ENCODE measurements at places on chromosomes 13 and 19.

DNA sequence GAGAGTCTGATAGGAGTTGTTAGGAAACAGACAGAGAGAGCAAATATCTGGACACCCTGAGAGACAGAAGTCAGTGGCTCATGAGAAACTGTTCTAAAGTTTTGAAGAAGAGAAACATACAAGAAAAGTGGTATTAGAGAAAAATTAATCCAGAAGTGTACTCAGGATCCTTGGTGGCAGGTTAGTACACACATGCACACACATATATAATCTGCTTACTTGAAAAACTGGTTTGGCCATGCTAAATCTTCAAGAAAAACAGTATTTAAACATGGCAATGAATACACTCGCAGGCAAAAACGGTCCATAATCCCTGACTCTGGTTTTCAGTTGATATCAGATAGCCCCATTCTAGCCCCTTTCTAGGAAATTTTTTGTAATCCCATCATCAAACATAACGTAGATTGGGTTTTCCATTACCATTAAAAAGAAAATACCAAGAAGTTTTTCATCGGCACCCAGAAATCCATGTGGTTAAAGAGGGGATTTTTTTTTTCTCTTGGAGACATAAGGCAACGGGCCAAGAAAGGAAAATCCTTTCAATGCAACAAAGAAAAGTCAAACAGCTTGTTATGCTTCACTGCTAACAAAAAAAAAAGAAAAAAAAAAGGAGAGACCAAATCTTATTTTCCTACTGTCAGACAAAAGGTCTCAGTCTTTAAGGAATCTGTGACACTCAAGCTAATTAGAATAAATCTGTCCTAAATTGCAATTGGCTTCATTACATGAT, 178.0 kb upstream of the MIR17HG start:
- DNase-seq, result no peak

DNA sequence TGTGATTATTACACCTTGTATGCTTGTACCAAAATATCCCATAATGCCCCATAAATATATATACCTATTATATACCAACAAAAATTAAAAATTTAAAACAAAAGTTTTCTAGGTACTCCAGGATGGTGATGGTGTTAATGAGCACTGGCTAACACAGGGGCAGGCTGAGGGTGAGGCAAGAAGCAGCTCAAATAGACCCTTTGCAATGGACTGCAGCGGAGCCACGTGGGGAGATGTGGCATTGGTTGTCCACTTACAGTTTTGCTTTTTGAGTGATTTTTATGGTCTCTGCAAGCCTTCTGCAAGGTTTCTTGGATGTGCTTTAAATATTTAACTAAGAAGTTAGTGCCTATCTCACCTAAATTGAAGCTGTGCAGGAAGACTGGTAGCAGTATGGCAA, 132.9 kb downstream of the RAP2A start:
- no peak for DNase-seq

- DNase-seq, result no peak
These were observed 20.7 kb downstream of the RFC3 start for GRCh38 chr13:33838647-33839046.

GRCh38 chr13:28623782-28624706, 34.9 kb upstream of the POMP start:
- DNase-seq, result no peak

DNA sequence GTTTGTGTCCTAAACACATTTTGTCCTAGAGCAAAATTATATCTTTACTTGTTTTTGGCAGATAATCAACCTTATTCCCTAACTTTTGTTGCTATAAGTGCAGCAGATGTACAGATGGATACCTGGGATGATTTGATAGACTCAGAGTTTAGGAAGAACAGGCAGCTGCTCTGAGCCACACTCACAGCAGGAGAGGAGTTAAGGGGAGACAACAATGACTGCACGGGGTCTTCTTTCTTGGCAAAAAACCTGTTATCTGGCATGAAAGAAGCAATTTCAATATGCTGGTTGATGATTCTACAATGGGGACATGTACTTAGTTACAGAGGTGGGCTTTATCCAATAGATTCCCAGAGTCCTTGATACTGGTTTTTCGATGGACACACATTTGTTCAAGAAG, 258.9 kb upstream of the PCDH9 start:
- no peak for DNase-seq

DNA sequence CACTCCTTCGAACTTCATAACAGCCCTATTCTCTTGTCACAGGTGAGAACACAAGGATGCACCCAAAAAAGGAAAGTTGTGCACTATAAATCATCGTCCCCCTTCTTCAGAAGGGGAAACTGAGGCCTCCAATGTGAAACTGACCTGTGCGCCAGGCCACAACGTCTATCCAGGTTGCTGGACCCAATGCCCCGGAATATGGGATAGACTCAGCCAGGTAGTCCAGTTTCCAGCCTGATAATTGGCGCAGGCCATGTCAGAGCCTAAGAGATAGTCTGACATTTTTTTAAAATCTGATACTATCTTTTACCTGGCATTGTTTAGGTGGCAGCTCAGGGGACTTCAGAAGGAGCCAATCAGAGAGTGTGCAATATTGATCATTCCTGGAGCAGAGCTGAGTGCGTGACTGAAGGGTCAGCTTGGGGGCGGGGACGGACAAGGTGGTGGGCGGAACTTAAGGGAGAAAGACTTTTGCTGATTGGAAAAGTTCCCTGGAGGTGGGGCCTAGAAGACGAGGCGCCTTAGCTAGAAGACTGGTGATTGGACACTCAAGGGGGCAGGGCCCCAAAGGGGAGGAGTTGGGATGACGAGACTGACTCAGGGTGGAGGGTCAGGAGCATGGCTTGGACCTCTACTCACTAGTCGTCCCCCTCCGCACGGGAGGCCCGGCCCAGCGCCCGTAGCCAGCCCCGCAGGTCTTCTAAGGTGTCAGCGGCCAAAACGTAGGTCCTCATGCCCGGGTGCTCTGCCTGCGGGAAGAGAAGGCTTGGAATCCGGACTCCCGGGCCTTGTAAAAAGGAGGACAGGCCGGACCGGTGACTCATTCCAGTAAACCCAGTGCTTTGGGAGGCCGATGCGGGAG, 8.5 kb downstream of the PLEKHA4 start:
- peak; percentile 48 for DNase-seq

DNA sequence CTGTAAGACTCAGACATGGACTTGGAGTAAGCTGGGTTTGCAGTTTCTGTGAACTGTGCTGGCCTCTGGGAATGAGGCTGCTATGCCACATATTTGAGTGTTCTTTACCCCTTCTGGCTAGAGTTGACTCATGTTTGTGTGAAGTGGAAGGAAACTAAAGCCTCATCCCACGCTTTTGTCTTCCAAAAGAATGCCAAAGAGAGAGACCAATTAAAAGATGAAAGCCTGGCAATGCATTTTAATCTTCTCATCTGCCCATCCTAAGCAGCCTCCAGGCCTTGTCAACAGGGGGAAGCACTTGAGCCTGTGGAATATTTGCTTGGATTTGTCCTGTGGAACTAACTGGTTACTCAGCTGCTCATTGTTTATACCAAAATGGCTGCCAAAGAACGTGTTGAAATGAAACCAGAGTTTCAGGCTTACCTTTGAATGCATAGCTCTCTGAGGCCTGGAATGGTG, 49.1 kb downstream of the LMO7 start:
- DNase-seq, result no peak

GRCh38 chr19:873084-873483, 13.6 kb downstream of the CFD start:
- DNase-seq, result peak; percentile 73

- no peak for DNase-seq
These were observed 13.3 kb downstream of the CDC16 start for GRCh38 chr13:114248011-114248410.

- DNase-seq, result no peak
These were observed 21.8 kb downstream of the NAA16 start for GRCh38 chr13:41332829-41333228.

DNA sequence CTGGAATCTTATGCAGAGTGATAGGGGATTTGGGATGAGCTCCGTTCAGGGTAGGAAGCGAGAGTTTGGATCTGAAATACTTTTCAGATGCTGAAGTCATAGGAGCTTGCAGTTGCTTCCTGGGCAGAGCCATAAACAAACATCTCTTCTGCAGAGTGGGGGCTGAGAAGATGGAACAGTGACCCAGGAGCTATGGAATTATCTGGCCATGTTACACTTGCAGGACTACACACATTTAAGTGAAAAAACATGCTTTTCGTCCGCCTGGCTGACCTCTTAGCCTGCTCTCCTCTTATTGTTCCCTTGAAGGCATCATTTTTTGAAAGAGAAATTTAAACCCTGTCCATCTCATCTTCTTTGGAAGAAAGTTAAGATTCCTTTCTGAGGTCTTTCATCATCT, 40.7 kb downstream of the PSG11 start:
- no peak for DNase-seq

DNA sequence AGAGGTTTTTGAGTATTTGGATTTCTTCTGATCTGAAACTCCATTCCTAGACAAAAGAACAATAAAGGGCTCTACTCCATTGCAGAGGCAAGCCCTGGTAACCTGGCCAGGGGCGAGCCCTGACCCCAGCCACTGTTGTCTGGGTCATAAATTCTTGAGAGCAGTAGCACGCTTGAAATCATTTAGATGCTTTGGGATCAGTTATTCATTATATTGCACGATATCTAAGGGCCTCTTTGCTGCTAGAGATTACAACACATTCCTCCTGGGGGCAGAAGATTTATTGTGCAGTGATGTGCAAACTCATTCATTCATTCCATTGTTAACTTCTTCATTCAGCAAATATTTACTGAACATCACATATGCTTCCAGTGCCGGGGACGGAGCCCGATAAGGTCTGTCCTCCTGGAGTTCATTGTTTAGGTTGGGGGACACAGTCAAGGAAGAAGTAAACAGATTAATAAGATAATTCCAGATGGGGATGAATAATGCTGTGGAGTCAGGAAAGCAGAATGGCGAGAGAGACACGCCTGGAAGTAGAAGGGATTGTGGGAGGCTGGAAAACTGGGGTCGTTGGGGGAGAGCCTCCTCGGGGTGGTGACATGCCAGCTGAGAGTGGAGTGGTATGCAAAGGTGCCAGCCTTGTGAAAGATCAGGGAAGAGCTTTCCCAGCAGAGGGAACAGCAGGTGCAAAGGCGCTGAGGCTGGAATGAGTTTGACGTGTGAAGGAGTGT, 34.9 kb downstream of the SIPA1L3 start:
- no peak for DNase-seq

- peak; percentile 15 for DNase-seq
These were observed 27.9 kb downstream of the FAM124A start for GRCh38 chr13:51249770-51250741.

GRCh38 chr13:24052547-24053518, 107.7 kb upstream of the SPATA13 start:
- DNase-seq, result peak; percentile 37

GRCh38 chr13:114047358-114047881, 73.5 kb upstream of the C13orf46 start:
- DNase-seq, result no peak

GRCh38 chr13:27038323-27038722, 133.3 kb downstream of the USP12 start:
- no peak for DNase-seq

GRCh38 chr13:56015919-56016318, 1124.8 kb upstream of the PRR20A start:
- DNase-seq, result no peak

GRCh38 chr19:46866407-46867136, 5.8 kb downstream of the ARHGAP35 start:
- DNase-seq, result no peak

- DNase-seq, result no peak
These were observed 21.0 kb downstream of the TPP2 start for GRCh38 chr13:102617697-102618350.

GRCh38 chr19:31326329-31327028, 22.8 kb downstream of the TSHZ3 start:
- DNase-seq, result no peak

- DNase-seq, result no peak
These were observed 117.7 kb upstream of the GJB6 start for GRCh38 chr13:20349564-20350381.

DNA sequence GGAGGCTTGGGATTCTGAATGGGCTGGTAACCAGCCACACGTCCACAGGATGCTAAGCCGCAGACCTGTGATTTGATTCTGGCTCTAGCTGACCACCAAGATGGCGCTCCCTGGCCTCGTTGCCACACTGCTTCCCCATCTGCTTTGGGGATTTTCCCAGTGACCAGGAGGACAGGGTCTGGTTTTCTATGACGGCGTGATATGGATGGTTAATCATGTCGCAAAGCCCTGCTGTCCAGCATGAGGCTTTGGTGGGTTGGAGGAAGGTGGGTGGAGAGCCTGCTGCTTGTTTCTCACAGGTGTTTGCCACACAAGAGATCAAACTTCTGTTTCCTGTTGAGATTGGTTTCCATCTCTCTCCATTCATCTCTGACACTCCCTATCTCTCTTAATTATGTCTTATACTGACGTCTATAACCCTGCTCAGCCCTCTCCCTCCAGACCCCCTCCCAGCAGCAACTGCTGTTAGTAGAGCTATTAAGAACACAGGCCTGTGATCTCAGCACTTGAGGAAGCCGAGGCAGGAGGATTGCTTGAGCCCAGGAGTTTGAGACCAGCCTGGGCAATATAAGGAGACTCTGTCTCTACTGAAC, 102.7 kb downstream of the SIPA1L3 start:
- DNase-seq, result peak; percentile 42

GRCh38 chr13:20997301-20998161, 63.9 kb downstream of the LATS2 start:
- DNase-seq, result no peak

- no peak for DNase-seq
These were observed 2.7 kb downstream of the SMAD9 start for GRCh38 chr13:36917311-36917710.

DNA sequence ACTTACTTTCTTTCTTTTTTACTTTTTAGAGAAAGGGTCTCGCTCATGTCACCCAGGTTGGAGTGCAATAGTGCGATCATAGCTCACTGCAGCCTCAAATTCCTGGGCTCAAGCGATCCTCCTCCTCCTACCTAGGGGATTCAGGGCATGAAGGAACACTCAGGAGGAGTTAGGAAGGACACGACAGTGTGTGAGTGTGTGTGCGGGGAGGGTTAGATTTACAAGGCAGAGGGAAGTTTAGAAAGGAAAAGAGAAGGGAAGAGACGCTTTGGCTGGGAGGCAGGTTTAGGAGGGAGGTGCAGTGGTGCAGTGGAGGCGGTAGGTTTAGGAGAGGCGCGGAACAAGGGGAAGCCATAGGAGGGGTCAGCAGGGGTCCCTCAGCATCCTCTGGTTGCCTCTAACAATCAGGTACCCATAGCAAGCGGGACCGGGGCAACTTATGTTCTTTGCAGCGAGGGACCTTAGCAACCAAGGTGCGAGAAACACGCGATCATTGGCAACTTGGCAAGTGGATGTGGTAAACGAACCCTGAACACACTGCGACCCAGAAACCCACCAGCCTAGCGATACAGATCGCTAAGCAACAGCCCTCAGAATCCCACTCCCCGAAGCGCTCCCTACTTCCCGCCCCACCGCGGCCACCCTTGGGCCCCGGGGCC, 501 bp downstream of the SIRT2 start:
- DNase-seq, result no peak
